ENCODE measurements at places on chromosomes 5 and 9.

- no peak for DNase-seq
Observed at GRCh38 chr5:73558950-73559349, 6.5 kb downstream of the ANKRA2 start.

- DNase-seq: no peak
Observed at GRCh38 chr5:99928490-99928889, 606.7 kb upstream of the FAM174A start.

- no peak for DNase-seq
Observed at GRCh38 chr5:9930156-9930555, 300.0 kb upstream of the TAS2R1 start.

GRCh38 chr9:120677965-120678364, 36.3 kb downstream of the MEGF9 start:
- DNase-seq: no peak

GRCh38 chr5:53490747-53491146, 10.3 kb downstream of the FST start:
- DNase-seq: no peak

- no peak for DNase-seq
Observed at GRCh38 chr5:73917891-73918290, 291.9 kb downstream of the ARHGEF28 start.

GRCh38 chr5:167036585-167036984, 1254.9 kb upstream of the WWC1 start:
- no peak for DNase-seq

DNA sequence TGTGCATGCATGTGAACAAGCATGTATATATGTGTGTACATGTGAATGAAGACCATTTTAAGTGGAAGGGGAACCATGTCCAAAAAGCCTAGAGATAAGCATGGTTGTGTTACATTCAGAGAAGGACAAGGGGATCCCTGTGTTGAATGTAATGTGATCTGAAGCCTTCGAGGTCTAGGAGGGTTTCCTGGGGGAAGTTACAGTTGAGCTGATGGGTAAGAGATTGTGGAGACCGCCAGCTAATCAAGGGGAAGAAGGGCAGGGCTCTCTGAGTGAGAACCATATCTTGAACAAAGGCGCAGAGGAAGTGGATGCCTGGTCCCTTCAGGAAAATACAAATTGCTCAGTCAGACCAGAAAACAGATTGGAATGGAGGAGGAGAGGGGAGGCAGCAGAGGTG, 45.5 kb upstream of the TNFSF15 start:
- DNase-seq: no peak

DNA sequence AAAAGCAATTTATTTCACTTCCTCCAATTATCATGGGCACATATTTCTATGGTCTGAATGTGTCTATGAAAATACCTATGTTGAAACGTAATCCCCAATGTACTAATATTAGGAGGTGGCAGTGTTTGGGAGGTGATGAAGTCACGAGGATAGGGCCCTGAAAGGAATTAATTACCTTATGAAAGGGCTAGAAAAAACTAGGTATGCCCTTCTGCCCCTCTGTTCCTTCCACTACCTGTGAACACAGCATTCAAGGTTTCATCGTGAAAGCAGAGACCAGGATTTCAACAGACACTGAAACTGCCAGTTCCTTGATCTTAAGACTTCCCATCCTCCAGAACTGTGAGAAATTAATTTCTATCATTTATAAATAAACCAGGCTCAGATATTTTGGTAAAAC, 1037.1 kb upstream of the C9orf72 start:
- DNase-seq: no peak

DNA sequence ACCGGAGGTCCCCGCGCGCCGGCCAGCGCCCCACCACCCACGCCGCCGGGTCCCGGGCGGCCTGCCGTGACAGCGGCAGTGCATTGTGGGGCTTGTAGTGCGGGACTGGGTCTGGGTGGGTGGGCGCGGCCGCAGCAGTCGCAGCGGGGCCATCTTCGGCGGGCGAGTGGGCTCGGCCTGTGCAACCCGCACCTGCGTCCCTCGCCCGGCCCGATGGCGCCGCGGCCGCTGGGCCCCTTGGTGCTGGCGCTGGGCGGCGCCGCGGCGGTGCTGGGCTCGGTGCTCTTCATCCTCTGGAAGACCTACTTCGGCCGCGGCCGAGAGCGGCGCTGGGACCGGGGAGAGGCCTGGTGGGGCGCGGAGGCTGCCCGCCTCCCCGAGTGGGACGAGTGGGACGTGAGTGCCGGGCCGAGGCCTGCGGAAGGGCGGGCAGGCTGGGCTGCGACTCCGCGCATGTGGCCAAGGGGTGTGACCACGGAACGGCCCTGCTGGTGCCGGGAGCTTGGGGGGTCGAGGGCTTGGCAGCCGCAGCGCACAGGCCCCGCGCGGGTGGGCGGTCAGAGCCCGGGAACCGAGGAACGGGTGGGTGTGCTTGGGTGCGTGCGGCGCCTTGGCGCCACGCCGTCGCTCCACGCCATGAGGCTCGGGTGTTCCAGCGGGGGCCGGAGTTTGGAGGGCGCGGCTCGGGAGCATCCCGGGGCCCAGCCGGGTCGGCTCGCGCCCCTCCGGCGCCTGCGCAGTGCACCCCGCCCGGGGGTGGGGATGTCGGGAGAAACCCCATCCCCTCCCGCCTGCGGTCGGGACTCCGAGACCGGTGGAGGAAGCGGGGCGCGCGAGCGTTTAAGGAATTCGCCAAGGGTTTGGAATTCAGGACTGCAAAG, at the start of gene ARL10:
ARL10 (plus strand) TSS at position 137 of the 881 bp plus-strand sequence; CDS start at position 214, 77 bp downstream.
- DNase-seq: peak; percentile 56

GRCh38 chr9:112487008-112487798, 576 bp downstream of the KIAA1958 start:
- peak; percentile 56 for DNase-seq

DNA sequence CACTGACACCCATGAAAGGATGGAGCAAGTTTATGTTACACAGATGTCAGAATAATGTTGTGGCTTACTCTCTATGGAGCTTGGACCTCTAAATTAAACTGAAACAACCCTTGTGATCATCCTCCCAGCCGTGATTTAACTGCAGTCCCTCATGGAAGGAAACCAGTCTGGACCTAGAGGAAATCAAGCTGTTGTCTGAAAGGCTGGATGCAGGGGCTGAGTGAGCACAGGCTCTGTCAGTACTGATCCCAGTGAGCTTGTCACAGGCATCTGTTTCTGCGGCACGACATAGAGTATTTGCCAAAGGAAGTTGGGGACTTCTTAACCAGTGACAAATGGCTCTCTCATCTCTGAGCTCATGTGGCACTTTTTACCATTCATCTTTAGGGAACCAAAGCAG, 282.9 kb upstream of the MAP3K1 start:
- no peak for DNase-seq

GRCh38 chr9:91690540-91691249, 259.3 kb downstream of the ROR2 start:
- no peak for DNase-seq

GRCh38 chr5:115855959-115856358, 14.2 kb downstream of the AP3S1 start:
- no peak for DNase-seq

DNA sequence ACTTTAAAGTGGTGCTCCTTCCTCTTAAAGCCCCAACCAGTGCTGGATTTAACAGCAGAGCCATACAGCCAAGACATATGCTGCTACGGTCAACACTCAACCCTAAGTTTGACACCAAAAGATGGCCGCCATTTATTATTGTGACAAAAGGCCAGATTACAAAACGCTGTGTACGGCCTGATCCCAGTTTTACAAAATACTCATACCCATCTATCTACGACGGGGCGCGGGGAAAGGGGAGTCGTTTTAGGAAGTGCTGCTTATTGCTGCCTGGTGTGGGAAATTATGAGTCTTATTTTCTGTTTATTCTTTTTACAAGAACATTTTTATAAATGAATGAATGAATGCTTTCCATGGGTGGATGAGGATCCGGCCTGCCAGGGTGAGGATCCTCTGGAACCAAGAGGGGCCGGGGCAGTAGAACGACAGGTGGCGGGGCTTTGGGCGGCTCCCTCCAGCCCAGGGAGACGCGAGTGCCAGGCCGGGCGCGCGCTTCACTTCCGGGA, 457 bp upstream of the IDNK start:
- no peak for DNase-seq

- DNase-seq: no peak
Observed at GRCh38 chr5:12175914-12176585, 271.8 kb upstream of the CTNND2 start.

- DNase-seq: peak; percentile 87
Observed at GRCh38 chr9:87725900-87726709, at the start of gene CTSL. Gene CTSL, plus strand, starts transcription at chr9:87726119. Its CDS starts 1,485 bp downstream, at chr9:87727604.

DNA sequence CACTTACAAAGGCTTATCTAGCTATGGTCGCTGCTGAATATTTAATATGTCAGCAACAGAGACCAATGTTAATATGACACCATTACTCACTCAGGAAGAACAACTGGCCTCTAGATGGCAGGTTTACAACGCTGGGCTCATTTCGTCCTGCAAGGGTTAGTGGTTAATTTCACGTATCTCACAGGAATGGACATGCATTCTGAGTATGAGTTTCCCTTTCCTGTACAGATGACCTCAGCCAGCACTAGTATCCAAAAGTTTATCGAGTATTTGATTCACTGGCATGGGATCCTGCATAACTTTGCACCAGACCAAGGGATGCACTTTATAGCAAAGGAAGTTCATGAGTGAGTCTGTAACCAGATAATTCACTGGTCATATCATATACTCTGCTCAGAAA, 8.7 kb upstream of the TRPC7 start:
- DNase-seq: no peak

- DNase-seq: no peak
Observed at GRCh38 chr5:132760601-132761317, 13.5 kb downstream of the CCNI2 start.

DNA sequence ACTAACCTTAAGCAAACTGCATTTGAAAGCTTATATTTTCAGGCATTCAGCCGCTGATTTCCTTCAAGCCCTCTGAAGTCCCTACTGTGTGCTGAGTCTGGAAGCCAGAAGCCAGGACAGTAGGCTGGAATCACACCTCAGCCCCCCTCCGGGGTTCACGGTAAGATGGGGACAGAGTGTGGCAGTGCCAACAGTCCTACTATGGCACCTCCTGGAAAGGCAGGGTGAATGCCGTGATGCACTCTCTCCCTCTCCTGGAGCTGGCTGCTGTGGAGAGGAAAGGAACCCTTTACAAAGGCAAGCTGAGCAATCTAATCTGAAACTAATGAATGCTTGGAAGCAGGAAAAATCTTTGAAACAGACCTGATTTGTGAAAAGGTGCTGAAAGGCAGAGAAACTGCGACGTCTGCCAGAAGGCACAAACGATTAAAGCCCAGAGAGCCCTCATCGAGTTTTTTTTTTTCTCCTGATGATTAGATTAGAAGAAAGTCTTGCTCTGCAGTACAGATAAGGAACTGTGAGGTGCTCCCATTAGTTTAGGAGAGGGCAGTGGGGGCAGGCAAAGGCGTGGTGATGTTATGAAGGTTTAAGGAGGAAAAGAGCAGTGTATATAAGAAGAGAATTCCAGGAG, 21.0 kb downstream of the ANKH start:
- no peak for DNase-seq

DNA sequence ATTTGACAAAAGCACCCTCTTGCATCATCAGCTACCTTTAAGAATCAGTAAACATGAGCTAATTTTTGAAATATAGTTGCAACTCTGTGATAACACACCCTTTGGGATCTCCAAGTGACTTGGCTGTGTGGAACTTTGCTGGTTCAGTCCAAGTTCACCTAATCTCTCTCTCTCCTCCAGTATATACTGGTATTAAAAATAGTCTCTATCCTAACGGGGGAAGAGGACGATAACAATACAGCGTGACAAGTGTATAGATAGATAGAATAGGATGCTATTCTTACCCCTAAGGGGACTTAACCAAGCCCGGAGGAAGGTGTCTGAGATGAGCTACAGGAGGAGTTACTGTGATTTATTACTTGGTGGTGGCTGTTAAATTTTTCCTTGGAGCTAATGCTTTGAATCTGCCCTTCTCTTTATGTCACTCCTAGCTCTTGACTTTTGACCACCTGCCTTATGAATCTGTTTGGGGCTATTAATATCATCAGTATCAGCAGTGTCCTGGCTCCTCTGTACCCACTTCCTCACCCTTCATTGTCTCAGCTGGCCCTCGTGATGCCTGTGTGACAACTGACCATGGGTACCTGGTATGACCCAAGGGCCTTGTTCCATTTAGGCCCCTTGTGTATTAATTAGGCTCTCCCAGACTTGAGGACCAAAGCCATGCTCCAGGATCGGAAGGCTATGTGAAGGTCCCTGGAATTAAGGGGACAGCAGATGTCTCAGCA, 223.9 kb downstream of the SREK1 start:
- DNase-seq: no peak

GRCh38 chr9:76707510-76707909, 56.7 kb upstream of the PCA3 start:
- DNase-seq: no peak

GRCh38 chr9:37036371-37036775, 2.3 kb upstream of the PAX5 start:
- DNase-seq: no peak

DNA sequence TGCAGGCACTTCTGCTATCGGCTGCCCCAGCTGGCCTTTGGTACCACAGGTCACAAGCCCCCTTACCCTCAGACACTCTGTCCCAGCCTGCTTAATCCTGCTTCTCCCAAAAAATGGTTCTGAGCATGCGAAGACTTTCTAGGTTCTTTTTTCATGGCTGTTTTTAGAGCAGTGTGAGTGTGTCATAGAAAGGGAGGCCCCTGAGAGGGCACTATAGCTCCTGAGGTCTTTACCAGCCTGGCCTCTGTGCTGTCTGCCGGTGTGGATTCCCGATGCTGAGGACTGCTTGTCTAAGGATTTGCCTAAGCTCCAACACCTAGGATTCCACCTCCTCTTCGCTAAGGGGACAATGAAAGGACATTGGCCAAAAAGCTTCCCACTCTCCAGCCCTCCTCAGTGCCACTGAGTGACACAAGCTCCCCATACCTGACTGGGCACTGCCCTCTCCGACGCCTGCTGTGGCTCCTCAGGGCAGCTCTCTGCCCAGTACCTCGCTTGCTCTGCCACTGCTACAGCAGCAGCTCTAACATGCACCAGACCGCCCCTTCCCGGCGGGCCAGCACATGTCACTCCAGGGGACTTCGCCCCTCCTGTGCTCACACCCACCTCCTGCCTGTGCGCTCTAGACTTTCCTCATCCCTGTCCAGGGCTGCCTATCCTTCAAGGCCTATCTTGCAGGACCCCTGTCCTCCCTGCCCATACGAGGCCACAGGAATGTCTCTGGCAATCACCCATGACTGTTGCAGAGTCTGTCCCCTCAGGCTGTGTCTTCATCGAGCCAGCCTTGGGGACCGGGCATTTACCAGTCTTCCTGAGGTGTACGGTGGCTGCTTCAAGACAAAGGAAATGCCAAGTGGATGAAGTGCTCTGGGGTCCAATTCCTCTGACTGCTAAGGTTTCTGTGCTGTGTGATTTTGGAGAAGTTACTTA, 21.0 kb downstream of the MACROH2A1 start:
- DNase-seq: no peak
